Renal cortical epithelial cell (primary cell): ENCODE measurements at places on chromosomes 11 and 22.
A peak's percentile ranks its signal among the peaks of the same experiment; 100 is the strongest.

DNA sequence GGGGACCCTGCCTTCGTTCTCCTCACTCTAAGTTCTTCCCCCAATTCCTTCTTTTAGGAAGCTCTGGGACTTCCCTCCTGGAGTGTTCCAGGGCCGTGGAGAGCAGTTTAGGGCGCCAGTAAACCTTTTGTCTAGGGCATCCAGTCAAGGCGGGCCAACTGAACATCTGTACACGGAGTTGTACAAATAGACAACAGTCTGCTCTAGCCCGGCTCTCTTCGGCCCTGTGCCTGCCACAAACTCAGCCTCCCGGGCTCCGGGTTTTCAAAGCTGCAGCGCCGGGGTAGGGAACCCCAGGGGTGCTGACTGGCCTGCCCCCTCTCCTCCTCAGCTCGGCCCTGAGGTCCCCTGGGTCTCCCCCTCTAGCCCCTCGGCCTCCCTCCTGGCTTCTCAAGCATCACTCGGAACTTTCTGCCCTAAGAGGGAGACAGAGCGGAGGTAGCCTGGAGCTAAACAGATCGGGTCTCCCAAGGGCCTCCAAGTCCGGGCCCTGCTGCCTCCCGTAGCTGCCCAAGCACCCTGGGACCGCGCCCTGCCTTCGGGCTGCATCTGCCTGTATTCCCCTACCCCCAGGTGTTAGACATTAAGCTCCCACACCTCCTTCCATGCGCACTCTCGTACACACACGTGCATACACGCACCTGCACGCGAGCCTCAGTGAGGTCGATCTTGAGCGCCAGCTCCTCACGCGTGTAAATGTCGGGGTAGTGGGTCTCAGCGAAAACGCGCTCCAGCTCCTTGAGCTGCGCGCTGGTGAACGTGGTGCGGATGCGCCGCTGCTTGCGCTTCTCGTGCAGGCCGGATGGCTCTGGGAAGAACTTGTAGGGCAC, 3.3 kb downstream of the PHOX2A start:
- DNase-seq, result no peak

DNA sequence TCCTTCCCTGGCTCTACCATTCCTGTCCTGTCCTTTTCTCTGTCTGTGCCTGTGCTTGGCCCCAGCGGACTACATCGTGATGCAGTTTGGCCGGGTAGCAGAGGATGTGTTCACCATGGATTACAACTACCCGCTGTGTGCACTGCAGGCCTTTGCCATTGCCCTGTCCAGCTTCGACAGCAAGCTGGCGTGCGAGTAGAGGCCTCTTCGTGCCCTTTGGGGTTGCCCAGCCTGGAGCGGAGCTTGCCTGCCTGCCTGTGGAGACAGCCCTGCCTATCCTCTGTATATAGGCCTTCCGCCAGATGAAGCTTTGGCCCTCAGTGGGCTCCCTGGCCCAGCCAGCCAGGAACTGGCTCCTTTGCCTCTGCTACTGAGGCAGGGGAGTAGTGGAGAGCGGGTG, 20.4 kb downstream of the TUB start:
- DNase-seq, result no peak

DNA sequence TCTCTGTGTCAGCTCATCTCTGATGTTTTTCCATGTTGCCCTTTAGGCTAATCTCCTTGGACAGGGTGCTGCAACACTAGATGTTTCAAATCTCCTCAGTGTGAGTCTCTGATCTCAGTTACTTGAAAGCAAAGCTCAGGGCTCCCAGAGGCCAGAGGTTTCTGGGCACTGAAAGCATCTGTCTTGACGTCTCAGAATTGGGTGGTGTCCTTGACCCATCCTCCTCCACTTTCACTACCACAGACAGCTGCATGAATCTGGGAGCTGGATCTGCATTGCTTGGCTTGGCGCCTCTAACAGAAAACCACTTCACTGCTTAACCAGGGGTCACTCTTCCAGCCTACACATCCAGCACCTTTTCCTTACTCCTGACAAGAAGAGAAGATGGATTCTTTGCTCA, 399.4 kb downstream of the NXPE2 start:
- no peak for DNase-seq

GRCh38 chr11:12319988-12320387, 57.4 kb upstream of the PARVA start:
- no peak for DNase-seq

DNA sequence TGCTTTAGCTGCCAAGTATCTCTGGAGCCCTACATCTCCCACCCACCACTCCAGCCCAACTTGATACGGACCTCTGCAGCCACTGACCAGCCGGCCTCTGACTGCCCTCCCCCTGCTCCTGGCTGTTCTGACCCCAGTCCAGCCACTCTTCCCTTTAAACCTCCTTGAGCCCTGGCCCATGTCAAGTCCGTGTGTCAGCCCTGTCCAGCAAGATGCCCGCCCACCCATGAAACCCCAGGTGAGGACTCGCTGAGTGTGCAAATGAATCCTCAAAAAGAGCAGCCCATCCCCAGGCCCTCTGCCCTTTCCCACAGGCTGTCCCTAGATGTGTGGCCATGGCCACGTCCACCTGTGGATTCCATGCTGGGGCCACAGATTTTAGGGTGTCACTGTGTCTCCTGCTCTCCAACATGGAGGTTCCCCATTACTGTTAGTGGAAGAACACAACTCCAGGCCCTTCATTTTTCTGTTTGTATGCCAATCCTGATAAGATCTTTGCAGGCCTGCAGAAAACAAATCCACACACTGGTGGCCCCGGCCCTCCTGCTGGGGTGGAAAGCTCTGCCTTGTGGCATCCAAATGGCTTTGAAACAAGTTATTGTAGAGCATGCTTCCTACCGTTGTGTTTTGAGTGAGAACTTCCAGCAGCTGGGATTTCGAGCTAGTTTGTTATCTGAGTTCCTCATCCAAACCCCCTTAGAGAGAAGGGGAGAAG, 22.7 kb upstream of the ADORA2A start:
- DNase-seq, result no peak

DNA sequence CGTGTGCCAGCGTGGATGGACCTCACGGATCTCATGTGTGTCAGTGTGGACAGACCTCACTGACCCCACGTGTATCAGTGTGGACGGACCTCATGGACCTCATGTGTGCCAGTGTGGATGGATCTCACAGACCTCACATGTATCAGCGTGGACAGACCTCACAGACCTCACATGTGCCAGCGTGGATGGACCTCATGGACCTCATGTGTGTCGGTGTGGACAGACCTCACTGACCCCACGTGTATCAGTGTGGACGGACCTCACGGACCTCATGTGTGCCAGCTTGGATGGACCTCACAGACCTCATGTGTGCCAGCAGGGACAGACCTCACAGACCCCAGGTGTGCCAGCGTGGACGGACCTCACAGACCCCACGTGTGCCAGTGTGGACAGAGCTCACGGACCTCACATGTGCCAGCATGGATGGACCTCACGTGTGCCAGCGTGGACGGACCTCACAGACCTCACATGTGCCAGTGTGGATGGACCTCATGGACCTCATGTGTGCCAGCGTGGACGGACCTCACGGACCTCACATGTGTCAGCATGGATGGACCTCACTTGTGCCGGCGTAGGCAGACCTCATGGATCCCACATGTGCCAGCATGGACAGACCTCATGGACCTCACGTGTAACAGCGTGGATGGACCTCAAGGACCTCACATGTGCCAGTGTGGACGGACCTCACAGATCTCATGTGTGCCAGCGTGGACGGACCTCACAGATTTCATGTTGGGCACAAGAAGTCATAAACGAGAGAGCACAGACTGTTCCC, 18.2 kb downstream of the TTLL8 start:
- DNase-seq, result no peak

GRCh38 chr11:126415669-126416420, 60.4 kb downstream of the ST3GAL4 start:
- DNase-seq, result no peak

GRCh38 chr11:86301742-86302091, 323 bp upstream of the HIKESHI start:
- DNase-seq, result no peak

DNA sequence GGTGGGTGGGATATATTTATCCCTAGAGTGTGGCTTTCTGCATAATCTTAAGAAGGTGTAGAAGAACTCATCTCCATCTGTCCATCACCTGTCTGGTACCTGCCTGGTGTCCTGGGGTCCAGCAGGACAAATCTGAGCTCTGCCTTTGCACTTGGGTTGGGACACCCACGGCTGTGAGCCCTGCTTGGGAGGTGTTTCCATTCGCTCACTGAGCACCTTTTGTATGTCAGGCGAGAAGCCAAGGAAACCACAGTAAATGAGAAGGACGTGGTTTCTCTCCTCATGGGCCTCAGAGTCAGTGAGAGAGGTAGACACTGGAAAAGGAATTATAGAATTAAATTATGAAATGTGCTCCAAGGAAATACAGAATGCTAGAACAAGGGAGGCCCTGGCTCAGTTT, 555.9 kb downstream of the MIAT start:
- no peak for DNase-seq

DNA sequence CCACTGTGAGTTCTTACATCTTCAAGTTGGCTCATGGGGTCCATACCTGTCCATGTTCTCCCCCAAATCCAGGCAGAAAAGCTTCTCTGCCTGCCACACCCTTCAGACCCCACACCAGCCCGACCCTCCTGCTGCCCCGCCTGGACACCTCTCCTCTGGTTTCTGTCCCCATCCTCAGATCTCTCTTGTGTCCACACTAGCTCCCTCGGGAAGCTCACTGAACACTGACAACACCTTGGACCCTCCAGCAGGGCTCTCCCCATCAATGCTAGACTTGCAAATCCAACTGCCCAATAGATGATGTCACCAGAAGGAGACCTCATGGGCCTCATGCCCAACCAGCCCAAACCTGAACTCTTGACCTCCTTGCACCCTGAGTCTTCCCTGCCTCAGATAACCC, 2.9 kb downstream of the SCARF2 start:
- DNase-seq, result no peak

- no peak for DNase-seq
Observed at GRCh38 chr22:22244316-22245250, at the start of gene VPREB1. Gene VPREB1, plus strand, starts transcription at chr22:22244786. Its CDS starts 28 bp downstream, at chr22:22244814.

GRCh38 chr11:9992306-9992705, 301.7 kb downstream of the SBF2 start:
- DNase-seq, result no peak

- peak; percentile 60 for DNase-seq
Observed at GRCh38 chr11:95154514-95154913, 64.9 kb downstream of the ENDOD1 start.

- DNase-seq, result no peak
Observed at GRCh38 chr11:23227078-23227445, 366.8 kb upstream of the CCDC179 start.

GRCh38 chr11:93766504-93766903, 17.6 kb upstream of the MED17 start:
- DNase-seq, result no peak

GRCh38 chr11:75816561-75817239, 1.7 kb downstream of the UVRAG start:
- no peak for DNase-seq
